ENCODE measurements at places on chromosomes 12 and 14.

DNA sequence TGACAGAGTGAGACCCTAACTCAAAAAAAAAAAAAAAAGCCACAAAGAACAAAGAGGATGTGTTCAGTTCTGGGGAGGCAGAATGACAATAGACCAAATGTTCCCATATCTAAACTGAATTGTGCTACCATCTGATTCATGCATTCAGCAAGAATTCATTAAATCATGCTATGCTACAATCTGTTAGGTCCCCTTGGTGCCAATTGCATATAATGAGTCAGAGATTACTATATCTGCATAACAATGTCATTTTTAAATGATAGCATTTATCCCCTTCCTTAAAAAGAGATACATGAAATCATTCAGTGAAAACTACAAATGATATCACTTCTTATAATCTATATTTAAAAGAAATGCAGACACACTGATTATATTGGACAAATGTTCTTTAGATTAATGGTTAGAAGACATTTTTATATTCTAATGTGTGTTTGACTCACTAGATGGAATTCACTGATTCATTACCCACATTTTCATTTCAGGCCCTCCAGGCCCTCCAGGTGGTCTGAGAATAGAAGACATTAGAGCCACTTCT lies 207.6 kb upstream of the PDZRN4 start:
- peak; percentile 59 for DNase-seq

DNA sequence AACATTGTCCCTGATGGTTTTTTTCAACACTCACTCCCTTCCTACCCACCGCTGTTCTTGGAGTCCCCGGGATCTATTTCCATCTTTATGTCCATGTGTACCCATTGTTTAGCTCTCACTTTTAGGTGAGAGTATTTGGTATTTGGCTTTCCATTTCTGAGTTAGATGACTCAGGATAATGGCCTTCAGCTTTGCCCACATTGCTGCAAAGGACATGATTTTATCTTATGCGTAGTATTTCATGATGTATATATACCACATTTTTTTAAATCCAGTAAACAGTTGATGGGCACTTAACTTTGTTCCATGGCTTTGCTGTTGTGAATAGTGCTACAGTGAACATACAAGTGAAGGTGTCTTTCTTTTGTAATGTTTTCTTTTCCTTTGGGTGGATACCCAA lies 123.5 kb upstream of the KITLG start:
- peak; percentile 49 for DNase-seq

DNA sequence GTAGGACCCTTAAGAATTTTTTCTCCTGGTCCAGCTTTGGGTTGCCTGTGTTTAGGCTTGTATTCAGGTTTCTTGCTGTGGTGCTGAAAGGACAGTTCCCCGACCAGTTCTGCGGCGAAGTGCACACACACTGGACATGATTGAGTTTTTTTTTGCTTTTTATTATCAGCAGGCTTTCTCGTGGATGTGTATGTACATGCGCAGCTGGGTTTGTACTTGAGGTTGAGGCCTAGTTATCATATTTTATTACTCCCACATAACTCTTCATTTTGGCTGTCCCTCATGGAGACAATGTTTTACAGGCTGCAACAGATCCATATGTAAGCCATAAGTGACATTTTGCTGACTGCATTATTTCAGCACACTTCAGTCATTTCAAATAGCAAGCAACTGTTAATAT lies 2.5 kb downstream of the SCN8A start:
- peak; percentile 71 for DNase-seq

GRCh38 chr14:99195602-99196309 lies 76.2 kb downstream of the BCL11B start:
- DNase-seq = peak; percentile 65

- DNase-seq = peak; percentile 70
Measured at GRCh38 chr12:116708826-116709756, 28.8 kb downstream of the SPRING1 start.

GRCh38 chr12:89475203-89475990 lies 49.2 kb downstream of the GALNT4 start:
- no peak for DNase-seq

DNA sequence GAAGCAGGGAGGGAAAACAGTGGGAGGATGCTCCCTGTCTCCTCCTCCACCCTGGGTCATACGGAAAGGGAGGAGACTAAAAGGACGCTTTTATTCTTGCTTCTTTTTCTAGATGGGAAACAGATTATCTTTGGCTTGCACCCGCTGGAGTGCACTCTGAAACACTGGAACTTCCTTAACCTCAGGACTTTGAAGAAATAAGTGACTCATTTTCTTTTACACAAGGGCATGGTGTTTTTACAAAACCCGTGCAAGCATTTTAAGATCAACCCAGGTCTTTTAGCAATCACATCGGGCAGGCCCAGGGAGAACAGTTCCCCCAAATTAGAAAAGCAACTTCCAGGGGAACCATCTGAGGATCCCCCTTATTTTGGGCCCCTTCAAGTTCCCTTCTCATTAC lies 80.9 kb upstream of the TSPAN11 start:
- no peak for DNase-seq

GRCh38 chr12:78559886-78560285 lies 304.7 kb upstream of the SYT1 start:
- DNase-seq = no peak

GRCh38 chr12:45425426-45425825 lies 209.5 kb downstream of the ANO6 start:
- peak; percentile 86 for DNase-seq

GRCh38 chr14:104805941-104806624 lies 5.2 kb downstream of the ZBTB42 start:
- no peak for DNase-seq

GRCh38 chr14:92263681-92264080 lies 59.3 kb upstream of the SLC24A4 start:
- DNase-seq = no peak

- DNase-seq = no peak
Measured at GRCh38 chr12:70560671-70561070, 76.6 kb downstream of the PTPRB start.

DNA sequence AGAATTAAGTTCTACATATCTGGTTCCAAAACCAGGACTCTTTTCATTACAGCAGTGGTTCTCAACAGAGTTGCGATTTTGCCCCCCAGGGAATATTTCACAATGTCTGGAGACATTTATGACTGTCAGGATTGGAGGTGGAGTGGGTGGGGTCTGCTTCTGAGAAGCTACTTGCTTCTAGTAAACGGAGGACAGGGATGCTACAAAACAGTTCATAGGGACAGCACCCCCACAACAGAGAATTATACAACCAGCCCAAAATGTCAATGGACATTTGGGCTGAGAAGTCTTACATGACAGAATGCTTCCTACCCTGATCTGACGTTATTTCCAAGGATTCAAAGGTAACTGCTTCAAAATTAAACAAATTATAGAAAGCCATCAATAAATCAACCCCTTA lies 739 bp upstream of the SPATA7 start:
- no peak for DNase-seq

GRCh38 chr12:73547421-73547820 lies 990.2 kb upstream of the ATXN7L3B start:
- no peak for DNase-seq

- DNase-seq = no peak
Measured at GRCh38 chr14:63672417-63673180, 30.9 kb upstream of the WDR89 start.

GRCh38 chr12:113903381-113903863 lies 62.7 kb downstream of the RBM19 start:
- DNase-seq = peak; percentile 45

- DNase-seq = no peak
Measured at GRCh38 chr12:88084210-88084609, 55.0 kb upstream of the C12orf50 start.

DNA sequence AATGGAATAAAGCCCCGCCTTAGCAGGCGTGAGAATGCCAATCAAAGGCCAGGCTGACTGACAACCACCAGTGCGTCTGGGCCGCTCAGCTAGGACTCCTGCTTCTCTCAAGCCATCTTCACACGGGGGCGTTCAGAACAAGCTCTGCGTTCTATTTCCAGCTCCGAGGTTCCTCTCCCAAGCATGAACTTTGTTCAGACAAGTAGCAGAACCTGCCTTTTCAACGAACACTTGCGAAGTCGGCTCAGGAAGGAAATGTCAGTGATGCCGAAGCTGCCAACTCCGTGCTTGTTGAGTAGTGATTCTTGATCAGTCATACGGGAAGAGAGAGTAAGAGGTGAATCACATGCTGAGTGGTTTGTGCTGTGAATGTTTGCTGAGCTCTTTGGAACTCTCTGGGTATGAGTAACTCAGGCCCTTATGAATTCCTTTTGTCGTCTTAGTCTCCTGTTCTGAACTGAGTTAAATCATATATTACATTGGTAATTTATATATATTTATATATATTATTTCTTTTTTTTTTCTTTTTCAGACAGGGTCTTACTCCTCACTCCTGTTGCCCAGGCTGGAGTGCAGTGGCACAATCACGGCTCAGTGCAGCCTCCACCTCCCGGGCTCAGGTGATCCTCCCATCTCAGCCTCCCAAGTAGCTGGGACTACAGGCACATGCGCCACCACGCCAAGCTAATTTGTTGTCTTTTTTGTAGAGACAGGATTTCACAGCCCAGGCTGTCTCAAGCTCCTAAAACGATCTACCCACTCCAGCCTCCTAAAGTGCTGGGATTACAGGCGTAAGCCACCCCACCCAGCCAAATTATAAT lies 29.4 kb upstream of the BCL7A start:
- DNase-seq = peak; percentile 99

GRCh38 chr14:100694579-100695422 lies 31.9 kb upstream of the DLK1 start:
- DNase-seq = no peak

DNA sequence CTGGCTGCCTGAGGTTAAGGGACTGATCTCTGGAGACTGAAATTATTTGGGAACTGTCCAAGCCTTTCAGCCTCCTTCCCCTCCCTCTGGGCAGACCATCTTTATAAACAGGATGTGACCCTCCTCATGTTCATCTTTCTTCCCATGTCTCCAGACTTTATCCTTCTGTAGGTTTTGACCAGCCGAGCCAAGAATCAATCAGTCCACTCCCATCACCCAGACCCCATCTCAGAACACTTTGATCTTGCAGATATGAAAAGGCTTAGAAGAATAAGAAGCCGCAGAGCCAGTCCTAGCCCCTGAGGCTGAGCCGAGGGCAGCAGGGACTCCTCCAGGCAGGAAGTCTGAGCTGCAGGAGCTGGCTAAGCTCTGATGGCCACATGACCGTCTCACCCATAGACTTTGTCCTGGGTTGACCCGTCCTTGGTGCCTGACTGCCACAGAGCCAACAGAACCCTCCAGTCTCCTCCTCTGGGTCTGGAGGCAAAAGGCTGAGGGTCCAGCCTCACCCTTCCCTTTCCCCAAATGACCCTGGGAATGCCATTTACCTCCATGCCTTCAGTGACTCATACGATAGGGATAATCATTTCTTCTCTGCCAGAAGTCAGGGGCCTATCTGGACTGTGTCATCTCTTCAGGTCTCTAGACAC lies 1.6 kb downstream of the KRT71 start:
- no peak for DNase-seq

- DNase-seq = no peak
Measured at GRCh38 chr14:104938436-104938835, 13.8 kb downstream of the PLD4 start.

- DNase-seq = no peak
Measured at GRCh38 chr14:38248321-38249028, 7.4 kb downstream of the CLEC14A start.

DNA sequence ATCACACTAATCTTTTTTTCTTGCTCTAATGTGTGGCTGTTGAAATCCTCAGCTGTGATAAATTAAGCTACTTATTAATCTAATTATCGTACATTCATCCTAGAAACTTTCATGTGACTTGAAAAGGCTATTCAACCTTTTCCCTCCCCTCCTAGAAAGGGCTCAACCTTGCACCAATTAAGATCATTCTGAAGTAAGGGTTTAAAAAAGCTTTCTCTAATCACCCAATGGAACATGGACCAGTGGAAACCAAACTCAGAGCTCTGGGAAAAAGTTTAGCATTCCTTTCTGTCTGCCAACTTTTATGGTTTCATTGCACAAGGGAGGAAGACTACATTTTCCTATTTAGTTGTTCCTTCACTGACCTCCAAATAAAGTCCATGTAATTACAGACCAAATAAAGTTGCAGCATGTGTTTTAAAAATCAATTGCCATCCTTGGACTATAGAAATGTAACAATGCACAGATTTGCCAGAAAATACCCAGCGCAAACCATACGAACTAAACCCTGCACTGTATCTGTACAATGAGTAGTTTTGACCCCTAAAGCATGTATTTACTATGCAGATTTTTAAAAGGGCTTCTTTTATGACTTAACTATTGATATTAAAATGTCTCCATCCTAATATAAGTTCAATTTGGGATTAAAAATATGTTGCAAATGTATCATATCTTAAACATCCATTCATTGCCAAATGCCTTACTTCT lies 142.6 kb upstream of the OTX2 start:
- DNase-seq = no peak

DNA sequence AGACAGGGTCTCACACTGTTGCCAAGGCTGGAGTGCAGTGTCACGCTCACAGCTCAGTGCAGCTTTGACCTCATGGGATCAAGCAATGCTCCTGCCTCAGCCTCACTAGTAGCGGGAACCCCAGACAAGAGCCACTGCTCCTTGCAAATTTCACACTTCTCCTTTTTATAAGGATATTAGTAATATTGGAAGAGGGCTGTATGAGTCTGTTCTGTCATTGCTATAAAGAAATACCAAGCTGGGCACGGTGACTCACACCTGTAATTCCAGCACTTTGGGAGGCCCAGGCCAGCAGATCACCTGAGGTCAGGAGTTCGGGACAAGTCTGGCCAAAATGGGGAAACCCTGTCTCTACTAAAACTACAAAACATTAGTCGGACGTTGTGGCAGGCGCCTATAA lies 12.9 kb upstream of the ORAI1 start:
- no peak for DNase-seq

DNA sequence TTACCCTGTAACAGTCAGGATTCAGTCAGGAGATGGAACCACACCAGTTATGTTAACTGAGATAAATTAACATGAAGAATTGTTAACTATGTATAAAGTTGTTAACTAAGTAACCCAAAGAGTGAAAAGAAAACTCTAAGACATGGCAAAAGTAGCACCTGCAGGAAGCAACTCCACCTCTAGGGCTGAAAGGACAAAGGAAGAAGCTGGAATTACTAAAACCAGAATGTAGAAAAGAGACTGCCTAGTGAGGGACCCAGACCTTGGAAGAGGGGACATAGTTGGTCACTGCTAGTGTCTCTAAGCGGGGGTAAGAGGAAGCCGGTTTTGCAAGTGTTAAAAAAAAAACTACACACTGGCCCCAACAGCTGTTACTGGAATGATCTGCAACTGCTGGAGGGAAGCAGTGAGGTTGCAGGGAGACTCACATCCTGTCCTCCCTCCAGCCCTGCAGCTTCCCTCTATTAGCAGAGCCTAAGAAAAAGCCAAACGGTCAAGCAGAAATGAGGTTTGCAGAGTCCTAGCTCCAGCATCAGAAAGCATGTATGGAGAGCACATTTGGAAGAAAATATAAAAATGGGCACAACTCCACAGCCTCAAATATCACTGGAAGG lies 39.8 kb downstream of the GPR135 start:
- peak; percentile 23 for DNase-seq

GRCh38 chr12:64229240-64229639 lies 7.1 kb upstream of the KICS2 start:
- DNase-seq = no peak

- DNase-seq = no peak
Measured at GRCh38 chr14:69323266-69323998, 63.5 kb downstream of the GALNT16 start.

All from fibroblast of lung (primary cell).